Stimulated activated CD8-positive, alpha-beta memory T cell treated with anti-CD3 and anti-CD28 coated beads, Interleukin-15, amount 100 ng/mL, for 48 hours (primary cell): ENCODE measurements at places on chromosomes 16 and 17.

GRCh38 chr17:79803997-79804855, 7.3 kb upstream of the CBX8 start:
- DNase-seq, result peak; percentile 69

- no peak for DNase-seq
Measured at GRCh38 chr17:4540224-4540651, 14.9 kb downstream of the MYBBP1A start.

GRCh38 chr17:45042346-45043120, 8.9 kb downstream of the DCAKD start:
- DNase-seq, result no peak

DNA sequence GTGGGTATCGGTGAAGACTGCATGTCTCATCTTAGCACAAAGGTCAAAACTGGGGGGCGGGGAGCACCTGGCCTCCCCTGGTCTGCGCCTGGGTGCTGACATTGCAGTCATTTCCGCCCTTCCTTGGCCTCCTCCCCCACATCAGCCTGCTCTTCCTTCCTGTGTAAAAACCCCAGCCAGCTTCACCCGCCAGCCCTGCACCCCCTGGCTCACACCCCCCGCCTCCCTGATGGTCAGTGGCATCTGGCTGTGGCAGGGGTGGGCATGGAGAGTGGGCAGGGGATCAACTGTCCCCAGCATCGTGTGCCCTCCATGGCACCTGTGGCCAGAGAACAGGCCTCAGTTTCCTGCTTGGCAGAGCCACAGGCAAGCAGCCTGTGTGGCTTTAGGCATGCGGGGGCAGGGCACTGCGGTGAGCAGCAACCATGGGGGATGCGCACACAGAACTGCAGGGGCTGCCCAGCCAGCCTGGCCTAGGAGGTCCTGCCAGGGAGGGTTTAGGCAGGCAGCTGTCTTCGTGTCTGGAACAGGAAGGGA, 26.5 kb upstream of the LASP1NB start:
- peak; percentile 89 for DNase-seq

DNA sequence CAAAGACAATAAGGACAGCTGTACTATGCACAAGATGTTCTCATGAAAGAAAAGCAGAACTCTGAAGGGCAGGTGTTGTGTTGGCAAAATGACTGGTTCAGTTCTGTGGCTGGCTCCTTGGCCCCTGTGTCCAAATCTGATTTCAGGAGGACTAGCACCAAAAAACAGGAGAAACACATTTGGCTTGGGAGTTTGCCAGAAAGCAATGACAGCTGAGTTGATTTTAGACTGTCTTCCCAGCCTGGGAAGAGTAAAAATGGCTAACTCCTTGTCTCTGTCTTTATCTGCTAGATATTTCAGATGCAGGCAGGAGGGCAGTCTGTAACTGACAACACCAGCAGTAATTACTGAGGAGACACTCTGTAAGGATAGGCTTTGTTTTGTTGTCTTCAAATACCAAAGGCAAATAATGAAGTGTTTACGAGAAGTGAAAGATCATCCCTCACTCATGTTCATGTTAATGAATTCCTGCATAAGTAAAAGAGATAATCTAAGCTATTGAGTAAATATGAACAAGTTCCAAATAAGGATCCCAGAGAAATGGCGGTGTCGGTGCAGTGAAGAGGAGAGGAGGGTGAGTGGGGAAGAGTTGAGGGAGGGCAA, 989.0 kb downstream of the CDH11 start:
- no peak for DNase-seq

- DNase-seq, result no peak
Measured at GRCh38 chr16:54511222-54511731, 224.7 kb upstream of the IRX3 start.

DNA sequence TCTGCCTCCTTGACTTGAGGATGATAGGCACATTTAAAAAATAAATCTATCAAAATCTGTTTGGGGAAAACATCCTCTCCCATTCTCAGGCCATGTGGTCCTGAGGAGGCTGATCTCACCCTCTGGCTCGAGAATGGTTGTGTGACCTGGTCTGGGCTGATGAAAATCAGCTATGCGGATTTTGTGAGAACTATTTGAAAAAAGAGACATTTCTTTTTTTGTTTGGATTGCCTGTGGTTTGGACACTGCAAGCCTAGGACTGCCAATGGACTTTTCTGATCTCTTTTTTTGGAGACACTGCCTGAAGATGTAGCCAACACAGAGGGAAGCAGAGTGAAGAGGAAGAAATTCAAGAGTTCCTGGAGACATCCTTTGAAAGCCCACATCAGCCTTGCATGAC, 145.9 kb downstream of the HS3ST3B1 start:
- DNase-seq, result no peak

DNA sequence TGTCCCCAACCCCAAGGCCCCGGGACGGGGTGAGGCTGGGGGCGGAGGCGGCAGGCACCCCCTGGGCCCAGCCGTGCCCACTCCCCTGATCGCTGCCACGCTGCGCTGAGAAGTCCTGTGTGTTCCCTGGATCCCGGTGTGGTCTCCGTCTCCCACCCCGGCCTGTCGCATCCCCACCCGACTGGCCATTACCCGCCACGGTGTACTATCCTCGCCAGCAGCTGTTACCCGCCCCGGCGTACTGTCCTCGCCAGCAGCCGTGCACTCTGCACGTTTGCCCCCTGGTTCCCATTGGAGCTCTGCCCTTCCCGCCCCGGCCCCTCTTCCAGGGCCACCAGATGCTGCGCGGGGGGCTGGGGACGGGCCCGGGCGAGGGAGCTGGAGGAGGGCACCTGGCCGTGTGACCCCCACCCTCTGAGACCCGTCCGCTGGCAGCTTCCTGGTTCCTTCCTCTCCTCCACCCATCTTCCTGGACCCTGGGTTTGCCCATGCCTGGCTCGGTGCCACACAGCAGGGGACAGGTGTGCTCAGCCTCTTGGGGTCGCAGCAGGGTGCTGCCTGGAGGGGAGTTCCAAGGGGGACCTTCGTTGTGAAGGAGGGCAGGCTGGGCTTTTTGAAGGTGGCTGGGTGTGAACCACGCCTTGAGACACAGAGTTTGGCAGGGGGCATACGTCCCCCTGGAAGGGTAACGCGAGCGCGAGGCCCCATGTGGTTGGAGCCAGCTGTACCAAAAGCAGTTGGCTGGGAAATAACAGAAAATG, 19.7 kb downstream of the BAHCC1 start:
- DNase-seq, result no peak

- no peak for DNase-seq
Measured at GRCh38 chr16:70465999-70466804, 11.8 kb downstream of the FCSK start.

- DNase-seq, result no peak
Measured at GRCh38 chr16:15942931-15943690, 6.3 kb upstream of the ABCC1 start.

DNA sequence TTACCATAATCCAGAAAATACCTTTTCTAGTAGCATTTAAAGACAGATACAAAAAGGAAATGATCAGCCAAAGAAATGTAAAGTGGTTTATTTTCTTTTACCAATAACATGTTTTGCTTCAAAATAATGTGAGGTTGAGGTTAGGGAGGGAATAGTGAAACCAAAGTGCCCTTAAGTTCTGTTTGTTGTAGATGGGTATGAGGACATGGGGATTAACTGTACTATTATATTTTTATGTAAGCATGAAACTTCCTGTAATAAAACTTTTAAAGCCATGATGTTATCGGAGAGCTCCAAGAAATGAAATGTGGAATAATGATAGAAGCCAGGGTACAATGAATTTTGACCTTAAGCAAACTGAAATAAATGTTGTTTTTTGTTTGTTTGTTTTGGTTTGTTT, 9.9 kb downstream of the C16orf46 start:
- DNase-seq, result no peak

DNA sequence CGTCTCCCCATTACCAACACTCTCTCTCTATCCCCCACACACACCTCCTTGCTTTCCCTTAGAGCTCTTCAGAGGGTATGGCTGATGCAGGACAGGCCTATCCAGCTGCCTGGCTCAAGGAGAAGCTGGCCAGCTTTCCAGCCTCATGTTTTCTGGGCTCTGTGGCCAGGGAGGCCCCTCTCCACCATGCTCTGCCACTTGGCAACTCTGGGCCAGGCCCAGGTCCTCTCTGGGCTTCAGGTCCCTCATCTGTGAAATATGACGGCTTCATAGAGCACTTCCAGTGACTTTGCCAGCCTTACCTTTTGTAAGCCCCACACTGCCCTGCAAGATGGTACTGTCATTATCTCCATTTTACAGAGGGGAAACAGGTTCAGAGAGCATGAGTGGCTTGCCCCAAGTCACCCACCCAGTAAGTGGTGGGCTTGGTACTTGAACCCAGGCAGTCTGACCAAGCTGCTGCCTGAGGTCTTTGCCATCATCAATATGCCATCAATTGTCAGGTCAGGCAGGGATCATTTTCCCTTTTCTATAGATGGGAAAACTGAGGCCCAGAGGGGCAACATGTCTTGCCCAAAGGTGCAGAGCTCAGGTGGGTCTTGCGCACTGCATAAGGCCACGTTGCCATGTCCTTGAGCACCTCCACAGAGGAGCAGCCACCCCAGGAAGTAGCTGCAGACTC, 548 bp upstream of the ADGRG5 start:
- DNase-seq, result no peak

- DNase-seq, result no peak
Measured at GRCh38 chr16:19105891-19106624, 7.7 kb upstream of the ITPRIPL2 start.

- DNase-seq, result no peak
Measured at GRCh38 chr16:47065766-47066688, 77.7 kb downstream of the NETO2 start.

DNA sequence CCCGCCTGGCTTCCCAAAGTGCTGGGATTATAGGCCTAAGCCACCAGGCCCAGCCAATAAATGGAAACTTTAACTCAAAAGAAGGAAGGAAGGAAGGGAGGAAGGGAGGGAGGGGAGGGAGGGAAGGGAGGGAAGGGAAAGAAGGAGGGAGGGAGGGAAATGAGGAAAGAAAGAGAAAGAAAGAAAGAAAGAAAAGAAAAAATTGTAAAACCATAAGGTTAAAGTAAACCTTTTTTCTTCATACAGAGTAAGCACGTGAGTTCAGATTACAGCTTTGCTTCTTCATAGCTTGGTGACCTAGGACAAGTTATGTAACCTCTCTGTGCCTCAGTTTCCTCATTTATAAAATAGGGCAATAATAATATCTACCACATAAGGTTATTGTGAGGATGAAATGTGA, 26.0 kb downstream of the LRRC37B start:
- DNase-seq, result no peak

DNA sequence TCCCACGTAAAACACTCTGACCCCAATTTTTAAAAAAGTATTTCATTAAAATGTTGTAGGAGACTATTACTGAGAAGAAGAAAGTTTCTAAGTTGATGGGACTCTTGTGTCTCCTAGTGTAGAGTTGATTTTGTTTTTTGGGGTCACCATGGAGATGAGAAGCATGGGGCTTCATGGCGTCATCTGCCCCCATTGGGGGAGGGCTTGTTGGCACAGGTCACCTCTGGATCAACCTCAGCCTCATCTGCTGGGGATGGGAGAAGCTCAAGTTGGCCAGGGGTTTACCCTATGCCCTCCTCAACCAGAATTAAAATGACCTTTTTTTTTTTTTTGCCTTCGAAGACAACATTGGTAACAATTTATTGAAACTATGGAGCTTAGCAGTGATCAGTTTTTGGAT, 28.3 kb downstream of the MSI2 start:
- no peak for DNase-seq

GRCh38 chr17:73940511-73940910, 263.0 kb upstream of the RPL38 start:
- DNase-seq, result no peak

- no peak for DNase-seq
Measured at GRCh38 chr16:78768226-78768625, 668.8 kb downstream of the WWOX start.

- DNase-seq, result no peak
Measured at GRCh38 chr16:78984887-78985464, 615.6 kb downstream of the MAF start.

DNA sequence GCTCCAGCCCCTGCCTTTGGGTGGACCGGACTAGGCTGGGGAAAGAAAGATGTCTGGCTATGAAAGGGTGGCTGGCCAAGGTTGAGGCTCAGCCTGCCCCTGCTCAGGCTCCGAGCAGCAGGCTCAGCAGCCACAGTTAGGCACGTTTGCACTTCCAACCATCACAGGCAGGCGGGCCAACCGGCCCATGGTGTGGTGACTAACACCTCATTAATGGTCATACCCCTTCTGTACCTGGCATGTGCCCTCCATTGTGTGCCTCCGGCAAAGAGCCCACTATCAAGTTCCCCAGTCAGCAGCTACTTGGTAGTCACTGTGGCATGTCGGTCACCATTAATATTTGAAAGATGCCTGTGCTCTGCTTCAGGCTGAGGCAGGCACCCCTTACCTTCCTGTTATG, 6.7 kb downstream of the TBC1D24 start:
- no peak for DNase-seq

GRCh38 chr17:28384281-28385036, 13.0 kb downstream of the SARM1 start:
- peak; percentile 58 for DNase-seq

DNA sequence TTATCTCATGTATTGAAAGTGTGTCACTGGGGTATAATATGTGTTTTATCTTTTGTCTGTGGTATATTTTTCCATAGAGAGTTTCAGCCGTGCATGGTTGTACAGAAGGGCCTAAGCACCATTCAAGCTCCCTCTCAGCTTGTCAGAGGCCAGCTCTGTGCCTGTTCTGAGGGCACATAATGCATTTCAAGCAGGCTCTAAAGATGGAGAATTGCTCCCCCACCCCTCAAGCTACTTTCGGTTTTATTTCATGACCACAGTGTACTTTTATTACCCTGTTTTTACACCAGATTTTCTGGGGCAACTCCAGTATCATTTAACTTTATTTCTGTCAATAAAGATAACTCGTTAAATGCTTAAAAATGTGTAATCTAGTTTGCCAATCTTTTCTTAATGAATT, 131.7 kb downstream of the SHISA6 start:
- DNase-seq, result no peak

- DNase-seq, result no peak
Measured at GRCh38 chr16:85697431-85697830, 8.7 kb upstream of the GINS2 start.

- no peak for DNase-seq
Measured at GRCh38 chr17:9924735-9925191, 19.7 kb upstream of the RCVRN start.

- no peak for DNase-seq
Measured at GRCh38 chr16:12609937-12610699, 193.6 kb downstream of the CPPED1 start.

DNA sequence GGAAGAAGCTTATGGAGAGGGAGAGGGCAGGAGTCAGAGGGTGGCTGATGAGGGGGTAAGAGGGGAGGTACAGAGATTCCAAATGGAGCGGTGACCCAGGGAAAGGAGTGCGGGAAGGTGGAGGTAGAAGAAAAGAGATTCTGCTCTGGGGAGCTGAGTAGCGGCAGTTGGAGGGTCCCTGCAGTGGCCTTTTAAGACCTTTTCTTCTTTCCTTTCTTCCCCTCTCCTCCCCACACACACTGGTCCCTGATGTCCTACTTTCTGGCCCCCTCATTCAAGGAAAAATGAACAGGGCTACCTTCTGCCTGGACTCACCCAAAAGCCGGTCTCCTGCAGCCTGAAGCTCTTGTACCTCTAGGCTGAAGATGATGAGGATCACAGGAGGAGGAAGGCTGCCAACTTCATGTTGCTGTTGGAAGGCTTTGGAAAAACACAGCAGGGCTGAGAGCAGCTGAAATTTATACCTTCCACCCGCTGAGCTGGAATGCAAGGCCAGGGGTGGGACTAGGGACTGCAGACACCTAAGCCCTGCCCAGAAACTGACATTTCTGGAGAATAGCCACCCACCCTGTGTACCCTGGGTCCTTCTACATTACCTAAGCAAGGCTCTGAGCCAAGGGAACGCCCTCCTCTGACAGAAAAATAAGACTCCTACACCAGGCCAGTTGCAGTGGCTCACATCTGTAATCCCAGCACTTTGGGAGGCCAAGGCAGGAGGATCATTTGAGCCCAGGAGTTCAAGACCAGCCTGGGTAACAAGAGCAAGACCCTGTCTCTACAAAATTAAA, 9.4 kb upstream of the HEATR6 start:
- no peak for DNase-seq
